ENCODE measurements at places on chromosomes 12 and 14. TPM values are rescaled to one million over a fixed set of nuclear protein-coding genes. Genes with fewer than 3 reads are reported as not detected.
A peak's percentile ranks its signal among the peaks of the same experiment; 100 is the strongest.

GRCh38 chr12:49554266-49554665 is 13.7 kb downstream of the MCRS1 start:
- no peaks in the 10 kb centered on the region for H3K27me3 ChIP-seq
- H3K36me3 ChIP-seq: peaks cover 3% of the 10 kb centered on the region
- DNase-seq: no peak
- H3K4me1 ChIP-seq: no peaks in the 10 kb centered on the region
- no peak overlapping the region for H3K4me3 ChIP-seq

DNA sequence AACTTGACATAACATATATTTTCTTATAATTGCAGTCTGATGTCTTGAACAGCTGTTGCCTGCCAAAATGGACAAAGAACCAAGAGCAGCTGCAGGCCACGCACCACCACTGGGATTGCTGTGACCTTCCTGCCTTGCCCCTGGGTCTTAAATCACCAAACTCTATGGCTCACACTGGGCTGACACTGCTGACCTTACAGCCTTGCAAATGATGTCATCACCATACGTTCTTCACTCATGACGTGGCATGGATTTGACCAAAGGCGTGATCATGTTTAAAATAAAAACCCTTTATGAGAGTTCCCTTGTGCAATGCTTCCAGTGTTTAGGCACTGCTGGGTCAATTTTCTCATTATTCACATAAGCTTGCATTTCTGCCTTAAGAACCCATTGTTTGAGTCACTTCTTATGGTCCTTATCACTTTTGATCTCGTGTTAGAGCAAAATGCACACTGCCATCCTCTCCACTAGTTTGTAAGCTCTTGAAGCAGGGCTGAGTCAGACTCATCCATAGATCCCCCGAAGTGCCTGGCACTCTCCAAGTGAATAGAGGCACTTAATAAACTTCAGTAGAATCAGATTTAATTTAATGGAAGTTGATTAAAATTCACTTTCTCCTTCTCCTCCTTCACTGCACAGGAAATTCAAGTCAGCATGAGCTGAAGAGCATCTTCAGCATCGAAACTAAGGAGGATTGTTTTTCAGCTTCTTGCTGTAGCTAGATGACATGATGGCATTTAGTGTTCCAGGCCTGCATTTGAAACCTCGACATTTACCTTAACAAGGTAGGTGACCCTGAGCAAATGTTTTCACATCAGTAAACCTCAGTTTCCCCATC is 132.4 kb upstream of the PZP start:
- no peaks in the 10 kb centered on the region for H3K36me3 ChIP-seq
- H3K4me3 ChIP-seq: no peak overlapping the region
- H3K4me1 ChIP-seq: no peaks in the 10 kb centered on the region
- no peak for DNase-seq

DNA sequence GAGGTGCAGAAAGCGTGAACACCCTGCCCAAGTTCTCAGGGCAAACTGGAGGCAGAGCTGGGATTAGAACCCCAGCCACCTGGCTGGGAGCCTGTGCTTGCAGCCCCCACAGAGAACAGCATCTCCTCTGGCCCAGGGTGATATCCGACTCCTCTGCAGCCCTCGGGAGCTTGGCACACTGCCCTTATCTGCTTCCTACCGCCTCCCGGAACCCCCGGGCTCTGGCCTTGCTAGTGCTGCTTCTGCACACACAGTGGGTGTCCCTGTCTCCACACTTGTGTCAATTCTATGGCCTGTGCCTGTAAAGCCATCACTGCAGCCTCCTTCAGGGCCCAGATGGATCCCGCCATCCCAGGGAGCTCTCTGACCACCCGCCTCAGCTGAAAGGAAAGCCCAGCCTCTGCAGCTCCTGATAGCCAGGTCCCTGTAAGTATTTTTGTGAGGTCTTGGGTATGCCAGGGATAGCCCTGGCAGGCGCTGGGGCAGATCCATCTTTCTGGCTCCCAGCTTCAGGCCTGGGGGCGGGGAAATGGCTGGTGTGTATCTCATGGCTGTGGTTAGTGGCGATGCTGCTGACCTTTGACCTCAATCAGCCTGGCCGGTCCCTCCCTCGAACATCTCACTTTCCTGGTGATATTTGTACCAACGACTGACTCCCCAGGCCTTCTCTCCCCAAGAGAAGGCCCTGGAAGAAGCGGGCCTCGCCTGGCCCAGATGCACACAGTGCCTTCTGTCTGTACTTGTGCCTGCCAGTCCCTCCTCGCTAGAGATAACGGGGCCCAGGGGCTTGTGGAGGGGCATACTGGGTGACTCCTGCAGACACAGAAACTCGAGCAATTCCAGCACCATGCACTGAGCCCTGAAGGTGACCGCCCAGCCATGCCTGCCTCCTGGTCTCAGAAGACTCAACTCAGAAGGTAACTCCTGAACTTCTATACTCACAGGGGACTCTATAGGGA is 183.8 kb downstream of the CALM1 start:
- H3K4me1 ChIP-seq: no peaks in the 10 kb centered on the region
- DNase-seq: no peak

Gene SLC25A21
- total RNA-seq: 0.98 TPM

- H3K4me1 ChIP-seq: no peaks in the 10 kb centered on the region
- H3K27me3 ChIP-seq: no peaks in the 10 kb centered on the region
- no peak overlapping the region for H3K4me3 ChIP-seq
- no peak overlapping the region for H3K27ac ChIP-seq
These were observed 111.1 kb downstream of the KITLG start for GRCh38 chr12:88469154-88469553.

DNA sequence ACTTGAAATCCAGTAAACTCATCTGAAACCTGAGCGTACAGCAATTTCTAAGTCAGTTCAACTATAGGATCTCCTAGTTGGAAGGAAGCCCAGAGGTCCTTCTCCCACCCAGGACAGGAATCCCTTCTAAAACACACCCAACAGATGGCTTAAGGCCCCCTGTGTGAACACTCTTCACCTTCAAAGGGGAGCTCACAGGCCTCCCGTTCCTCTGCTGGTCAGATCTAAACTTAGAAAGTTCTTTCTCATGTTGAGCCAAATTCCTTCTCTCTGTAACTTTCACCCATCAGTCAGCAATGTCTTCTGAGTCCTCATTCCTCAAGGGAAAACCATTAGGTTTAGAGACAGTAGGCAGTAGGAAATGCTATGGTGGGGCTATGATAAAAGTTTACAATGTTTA is 355.2 kb downstream of the PCNX1 start:
- H3K27ac ChIP-seq: no peak overlapping the region
- H3K27me3 ChIP-seq: no peaks in the 10 kb centered on the region
- no peak for DNase-seq
- H3K4me1 ChIP-seq: no peaks in the 10 kb centered on the region
- H3K4me3 ChIP-seq: no peak overlapping the region

DNA sequence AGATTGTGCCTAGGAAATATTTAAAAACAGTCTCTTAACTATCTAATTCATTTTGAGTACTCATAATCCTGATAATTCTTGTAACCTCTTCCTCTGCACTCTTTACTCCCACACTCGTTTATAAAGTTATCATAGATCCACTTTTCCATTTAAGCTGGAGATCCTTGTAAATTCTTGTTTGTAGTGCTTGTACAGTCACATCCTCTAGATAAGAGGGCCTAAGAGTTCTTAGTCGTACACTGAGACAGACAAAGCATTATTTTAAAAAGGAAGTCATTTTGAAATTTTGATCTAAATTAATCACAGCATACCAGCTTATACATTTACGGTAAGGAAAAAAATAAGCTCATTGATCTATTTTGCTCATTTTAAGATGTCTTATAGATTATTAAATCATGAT is 42.5 kb downstream of the LMO3 start:
- no peak overlapping the region for H3K27ac ChIP-seq
- no peaks in the 10 kb centered on the region for H3K4me1 ChIP-seq
- H3K4me3 ChIP-seq: no peak overlapping the region
- DNase-seq: no peak
- no peaks in the 10 kb centered on the region for H3K27me3 ChIP-seq

GRCh38 chr14:74855945-74856344 is 20.0 kb downstream of the PROX2 start:
- H3K4me1 ChIP-seq: peaks cover 7% of the 10 kb centered on the region
- H3K27ac ChIP-seq: no peak overlapping the region
- no peaks in the 10 kb centered on the region for H3K36me3 ChIP-seq

Gene OVCH1
- total RNA-seq: 0.20 TPM

DNA sequence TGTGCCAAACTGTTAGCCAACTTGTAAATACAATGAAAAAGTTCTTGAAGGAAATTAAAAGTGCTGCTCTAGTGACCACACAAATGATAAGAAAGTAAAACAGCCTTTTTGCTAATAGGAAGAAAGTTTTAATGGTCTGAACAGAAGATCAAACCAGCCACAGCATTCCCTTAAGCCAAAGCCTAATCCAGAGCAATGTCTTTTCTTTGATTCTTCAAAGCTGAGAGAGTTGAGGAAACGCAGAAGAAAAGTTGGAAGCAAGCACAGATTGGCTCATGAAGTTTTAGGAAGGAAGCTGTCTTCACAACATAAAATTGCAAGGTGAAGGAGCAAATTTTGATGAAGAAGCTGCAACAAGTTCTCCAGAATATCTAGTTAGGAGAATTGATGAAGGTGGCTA is 213.8 kb downstream of the ATXN7L3B start:
- no peaks in the 10 kb centered on the region for H3K4me1 ChIP-seq
- no peak overlapping the region for H3K4me3 ChIP-seq
- no peaks in the 10 kb centered on the region for H3K27me3 ChIP-seq
- no peak overlapping the region for H3K27ac ChIP-seq

DNA sequence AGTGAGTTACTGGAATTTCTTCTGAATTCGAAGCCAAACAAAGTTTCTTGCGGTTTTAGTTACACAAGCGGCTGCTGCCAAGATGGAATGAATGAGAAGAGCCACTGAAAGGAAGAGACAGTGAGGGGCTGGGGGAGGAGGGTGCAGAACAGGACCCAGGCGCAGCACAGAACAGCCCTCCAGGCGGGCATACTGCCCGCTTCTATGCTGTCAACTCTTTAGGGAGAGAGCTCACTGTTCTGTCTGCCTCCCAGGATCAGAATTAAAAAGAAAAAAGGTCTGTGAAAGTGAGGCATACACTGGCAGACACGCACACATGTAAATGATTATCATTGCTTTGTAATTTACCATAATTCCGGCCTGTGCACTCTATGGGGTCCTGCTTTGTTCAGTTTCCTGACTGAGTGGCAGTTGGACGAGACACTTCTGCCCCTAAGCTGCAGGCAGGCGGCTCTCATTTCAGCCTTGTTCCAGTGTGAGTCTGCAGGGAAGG is 231.6 kb downstream of the CACNA1C start:
- no peaks in the 10 kb centered on the region for H3K36me3 ChIP-seq
- H3K27ac ChIP-seq: peak overlapping the region; percentile 58
- no peaks in the 10 kb centered on the region for H3K27me3 ChIP-seq
- H3K4me3 ChIP-seq: no peak overlapping the region
- peaks cover 32% of the 10 kb centered on the region for H3K4me1 ChIP-seq
- DNase-seq: no peak

DNA sequence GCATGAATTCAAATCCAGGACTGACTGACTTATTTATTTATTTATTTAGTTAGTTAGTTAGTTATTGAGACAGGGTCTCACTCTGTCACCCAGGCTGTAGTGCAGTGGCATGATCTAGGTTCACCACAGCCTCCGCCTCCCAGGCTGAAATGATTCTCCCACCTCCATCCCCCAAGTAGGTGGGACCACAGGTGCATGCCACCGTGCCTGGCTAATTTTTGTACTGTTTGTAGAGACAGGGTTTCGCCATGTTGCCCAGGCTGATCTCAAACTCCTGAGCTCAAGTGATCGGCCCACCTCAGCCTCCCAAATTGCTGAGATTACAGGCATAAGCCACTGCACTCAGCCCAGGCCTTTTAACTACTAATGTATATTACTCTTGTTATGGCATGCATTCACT is 36.0 kb downstream of the BTG1 start:
- H3K27me3 ChIP-seq: no peaks in the 10 kb centered on the region
- DNase-seq: no peak
- H3K4me3 ChIP-seq: no peak overlapping the region
- no peaks in the 10 kb centered on the region for H3K36me3 ChIP-seq

Gene TAS2R50
- total RNA-seq: 2.7 TPM

Gene GDF3
- total RNA-seq: not detected

Gene JAG2
- total RNA-seq: 13.3 TPM

GRCh38 chr12:128829861-128830504 is 6.2 kb upstream of the SLC15A4 start:
- DNase-seq: no peak
- H3K4me3 ChIP-seq: no peak overlapping the region
- H3K27ac ChIP-seq: no peak overlapping the region
- peaks cover 7% of the 10 kb centered on the region for H3K36me3 ChIP-seq
- H3K4me1 ChIP-seq: no peaks in the 10 kb centered on the region
- H3K27me3 ChIP-seq: no peaks in the 10 kb centered on the region
